ENCODE measurements at places on chromosomes 12 and 14.

- no peak for DNase-seq
Measured at GRCh38 chr14:36313898-36314297, 6.5 kb downstream of the MBIP start.

DNA sequence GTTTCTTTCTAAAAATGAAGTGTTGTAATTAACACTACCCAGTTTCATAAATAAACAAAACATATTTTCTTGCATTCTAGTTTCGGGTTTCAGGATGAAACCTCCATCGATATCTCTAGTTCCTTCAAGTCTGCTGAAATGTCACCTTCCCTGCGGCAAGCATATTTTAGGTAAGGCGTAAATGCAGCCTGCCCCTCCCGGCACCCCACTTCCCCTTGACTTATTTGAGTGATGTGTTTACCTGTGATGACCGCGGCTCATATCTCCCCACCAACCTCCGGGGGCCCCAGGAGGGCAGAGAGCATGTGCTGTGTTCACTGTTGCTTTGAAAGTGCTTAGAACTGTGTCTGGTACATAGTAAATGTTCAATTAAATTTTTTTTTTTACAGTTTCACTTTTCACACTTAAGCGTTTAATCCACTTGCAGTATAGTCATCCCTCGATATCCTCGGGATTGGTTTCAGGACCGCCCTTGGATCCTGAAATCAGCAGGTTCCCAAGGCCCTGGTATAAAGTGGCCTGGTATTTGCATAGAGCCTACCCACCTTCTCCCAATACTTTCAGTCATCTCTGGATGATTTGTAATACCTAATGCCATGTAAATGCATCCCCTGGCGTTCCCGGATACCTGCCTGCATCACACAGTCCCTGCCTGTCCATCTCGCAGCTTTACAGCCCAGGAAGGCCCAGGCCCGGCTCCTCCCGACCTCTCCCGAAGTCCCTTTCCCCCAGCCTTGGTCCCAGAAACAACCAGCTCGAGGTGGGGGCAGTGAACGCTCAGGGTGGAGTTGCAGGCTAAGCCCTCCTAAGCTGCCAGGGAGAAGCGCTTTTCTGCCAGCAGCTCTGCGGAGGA lies 40.2 kb upstream of the FBRSL1 start:
- no peak for DNase-seq

- no peak for DNase-seq
Measured at GRCh38 chr14:87940894-87941293, 52.1 kb downstream of the GALC start.

DNA sequence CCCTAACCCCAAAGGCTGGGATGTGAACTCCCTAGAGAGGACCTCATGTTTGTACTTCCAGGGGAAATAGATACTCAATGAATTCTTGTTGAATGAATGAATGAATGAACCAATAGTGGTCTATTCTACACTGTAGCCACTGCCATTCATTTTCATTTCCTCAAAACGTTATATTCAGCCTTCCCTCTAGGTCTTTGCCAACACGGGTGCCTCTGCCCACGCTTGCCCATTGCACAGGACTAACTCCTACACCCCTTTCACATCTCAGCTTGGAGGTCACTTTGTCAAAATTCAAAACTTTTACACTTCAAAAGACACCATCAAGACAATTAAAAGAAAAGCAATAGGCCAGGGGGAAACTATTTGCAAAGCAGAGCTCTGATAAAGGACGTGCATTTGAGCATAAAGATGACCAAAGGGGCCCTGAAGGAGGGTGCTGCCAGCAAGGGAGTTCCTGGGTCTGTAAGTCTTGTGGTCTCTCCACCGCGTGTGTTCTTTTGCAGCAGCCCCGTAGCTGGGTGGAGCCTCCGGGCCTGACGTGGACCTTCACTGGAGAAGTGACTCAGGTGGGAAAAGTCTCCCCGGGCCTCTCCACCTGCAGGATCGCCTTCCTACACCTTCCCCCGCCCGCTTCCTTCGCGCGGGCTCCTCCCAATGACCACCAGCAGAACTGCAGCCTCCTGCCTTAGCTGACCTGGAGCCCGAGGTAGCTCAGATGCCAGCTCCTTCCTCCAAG lies 31.5 kb downstream of the TMEM63C start:
- DNase-seq = peak; percentile 14

DNA sequence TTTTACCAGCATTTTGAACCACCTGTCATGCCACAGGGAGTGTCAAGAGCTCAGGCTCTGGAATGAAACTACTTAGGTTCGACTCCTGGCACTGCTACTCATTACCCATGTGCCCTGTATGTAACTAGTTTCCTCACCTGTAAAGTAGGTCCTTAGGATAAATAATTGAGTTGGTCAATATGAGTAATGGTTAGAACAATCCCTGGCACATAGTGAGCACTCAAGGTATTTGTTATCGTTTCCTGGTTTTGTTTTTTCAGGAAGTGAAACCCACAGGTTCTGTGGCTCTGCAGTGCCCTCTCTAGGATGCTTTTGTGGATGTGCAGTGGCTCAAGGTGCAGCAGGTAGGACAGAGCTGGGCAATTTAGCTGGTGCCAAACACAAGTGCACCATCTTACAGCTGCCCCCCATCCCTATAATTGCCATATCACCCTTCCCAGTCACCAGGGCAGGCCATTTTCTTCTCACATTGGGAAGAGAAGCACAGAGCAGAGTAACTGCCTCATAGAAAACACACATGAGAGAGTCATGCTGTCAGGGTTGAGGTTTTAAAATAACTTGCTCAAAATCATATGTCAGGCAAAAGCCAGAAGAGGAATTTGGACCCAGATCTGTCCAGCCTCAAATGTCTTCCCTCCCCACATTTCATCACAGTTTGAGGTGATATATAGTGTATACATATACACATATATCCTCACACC lies 297.5 kb downstream of the RPAP3 start:
- DNase-seq = no peak

- no peak for DNase-seq
Measured at GRCh38 chr12:6652391-6652790, 5.2 kb upstream of the ACRBP start.

- DNase-seq = no peak
Measured at GRCh38 chr14:61911574-61911973, 149.4 kb downstream of the SNAPC1 start.

- no peak for DNase-seq
Measured at GRCh38 chr12:26277506-26278246, 82.3 kb downstream of the SSPN start.

GRCh38 chr12:121996050-121996944 lies 25.4 kb upstream of the BCL7A start:
- DNase-seq = no peak
